Esophagus mucosa (tissue), 1 donor: ENCODE measurements at places on chromosomes 6 and 20.

DNA sequence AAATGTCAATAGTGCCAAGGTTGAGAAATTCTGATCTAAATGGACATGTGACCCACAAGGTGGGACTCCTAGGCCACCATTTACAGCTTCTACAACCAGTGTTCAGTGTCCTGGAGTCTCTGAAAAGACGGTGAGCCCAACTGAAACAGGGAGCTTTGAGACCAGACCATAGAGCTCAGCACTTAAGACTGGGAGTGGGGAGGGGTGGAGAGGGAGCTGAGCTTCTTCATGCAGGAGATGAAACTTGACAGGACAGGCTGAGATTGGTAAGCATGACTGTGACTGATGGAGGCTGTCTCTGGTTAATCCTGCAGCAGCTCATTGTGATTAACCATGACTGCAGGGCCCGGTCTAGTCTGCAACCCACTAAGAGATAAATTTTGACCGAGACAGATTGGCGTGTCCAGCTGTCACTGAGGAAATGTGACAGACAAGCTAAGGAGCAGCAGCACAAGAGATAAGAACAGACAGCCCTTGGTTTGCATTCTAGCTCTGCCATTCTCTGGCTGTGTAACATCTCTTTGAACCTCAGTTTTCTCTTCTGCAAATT, 1.4 kb upstream of the AAR2 start:
- ATAC-seq = peak; percentile 10

DNA sequence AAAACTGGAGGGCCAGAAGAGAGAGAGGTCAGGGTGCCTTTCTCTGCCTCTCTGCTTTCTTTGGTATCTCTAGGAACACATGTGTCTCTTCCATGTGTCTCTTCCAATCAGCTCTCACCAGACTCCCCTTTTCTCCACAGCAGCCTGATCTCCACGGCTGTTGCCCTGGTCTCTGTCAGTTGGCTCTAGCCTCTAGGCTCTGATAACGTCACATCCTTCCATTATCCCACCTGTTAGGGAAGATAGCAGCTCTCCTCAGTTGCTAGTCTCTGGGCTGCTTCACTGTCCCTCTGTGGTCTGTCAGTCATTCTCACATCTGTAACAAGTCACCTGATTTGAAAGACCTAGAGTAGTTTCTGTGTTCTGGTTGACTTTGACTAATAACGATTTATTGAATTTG, 80.2 kb downstream of the PLCB4 start:
- ATAC-seq = no peak

- ATAC-seq = no peak
Measured at GRCh38 chr6:117483645-117484016, 1.2 kb downstream of the DCBLD1 start.

- no peak for ATAC-seq
Measured at GRCh38 chr6:43517505-43518357, 842 bp downstream of the POLR1C start.

GRCh38 chr6:19757036-19757435, 80.1 kb upstream of the ID4 start:
- ATAC-seq = no peak

GRCh38 chr20:54335299-54335698, 127.4 kb downstream of the PFDN4 start:
- no peak for ATAC-seq

- no peak for ATAC-seq
Measured at GRCh38 chr6:170211404-170212025, 79.4 kb downstream of the DLL1 start.

GRCh38 chr6:106882601-106883518, 91.7 kb downstream of the CD24 start:
- peak; percentile 57 for ATAC-seq

- ATAC-seq = no peak
Measured at GRCh38 chr6:69735027-69735426, 61.8 kb downstream of the LMBRD1 start.

DNA sequence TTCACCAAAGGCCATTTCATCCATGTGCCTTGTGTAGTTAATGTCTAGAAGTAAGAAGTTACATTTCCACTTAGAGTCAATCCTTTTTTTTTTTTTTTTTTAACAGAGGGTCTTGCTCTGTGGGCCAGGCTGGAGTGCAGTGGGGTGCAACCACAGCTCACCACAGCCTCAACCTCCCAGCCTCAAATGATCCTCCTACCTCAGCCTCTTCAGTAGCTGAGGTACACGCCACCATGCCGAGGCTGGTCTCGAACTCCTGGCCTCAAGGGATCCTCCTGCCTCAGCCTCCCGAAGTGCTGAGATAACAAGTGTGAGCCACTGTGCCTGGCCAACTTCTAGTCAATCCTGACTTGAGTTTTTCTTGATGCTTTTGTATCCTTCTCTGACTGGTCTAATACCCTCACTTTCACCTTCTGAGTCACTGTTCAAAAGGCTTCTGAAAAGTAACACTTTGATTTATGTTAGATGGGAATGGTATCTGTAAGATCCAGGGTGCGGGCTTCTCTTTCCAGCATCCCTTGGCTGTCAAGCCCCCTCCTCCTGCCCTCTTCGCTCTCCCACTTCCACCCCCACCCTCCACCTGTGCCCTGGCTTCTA, 22.1 kb downstream of the TRAM2 start:
- no peak for ATAC-seq

- ATAC-seq = peak; percentile 96
Measured at GRCh38 chr20:17594443-17594842, 24.6 kb downstream of the DSTN start.

DNA sequence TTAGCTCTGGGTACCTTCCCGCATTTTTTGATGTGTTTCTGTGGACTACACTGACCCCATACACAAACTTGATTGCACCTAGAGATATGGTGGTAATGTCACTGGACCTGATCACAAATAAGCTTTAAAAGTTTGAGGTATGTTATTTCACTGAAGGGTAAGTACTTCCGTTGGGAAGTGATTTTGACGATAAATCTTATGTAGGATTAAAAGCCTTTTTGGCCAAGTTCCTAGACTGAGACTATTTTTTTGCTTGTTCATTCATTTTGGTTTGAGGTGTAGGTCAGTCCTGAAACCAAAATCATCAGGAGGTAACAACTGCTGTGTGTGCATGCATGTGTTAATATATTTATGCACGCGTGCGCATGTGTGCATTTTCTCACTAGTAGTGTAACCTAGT, 336.3 kb downstream of the TFAP2A start:
- no peak for ATAC-seq

- ATAC-seq = no peak
Measured at GRCh38 chr6:170490259-170490658, 62.8 kb downstream of the PSMB1 start.

- no peak for ATAC-seq
Measured at GRCh38 chr6:93701526-93701925, 282.2 kb upstream of the EPHA7 start.

GRCh38 chr6:36933102-36933501, 21.4 kb upstream of the PI16 start:
- no peak for ATAC-seq

DNA sequence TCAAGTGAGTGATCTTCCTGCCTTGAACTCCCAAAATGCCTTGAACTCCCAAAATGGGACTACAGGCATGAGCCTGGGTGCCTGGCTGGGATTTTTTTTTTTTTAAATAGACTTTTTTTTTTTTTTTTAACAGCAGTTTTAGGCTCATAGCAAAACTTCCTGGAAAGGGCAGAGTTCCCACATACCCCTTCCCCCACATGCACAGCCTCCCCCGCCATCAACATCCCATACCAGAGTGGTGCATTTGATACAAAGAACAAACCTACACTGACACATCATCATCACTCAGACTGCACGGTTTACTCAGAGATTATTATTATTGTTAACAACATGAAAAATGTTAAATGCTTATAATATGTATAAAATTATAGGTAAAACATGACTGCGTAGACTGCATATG, 26.0 kb downstream of the UQCC1 start:
- no peak for ATAC-seq

GRCh38 chr6:118187568-118188164, 280.6 kb downstream of the SLC35F1 start:
- no peak for ATAC-seq

GRCh38 chr20:24972341-24972740, 20.2 kb downstream of the APMAP start:
- ATAC-seq = no peak

GRCh38 chr6:56905378-56905777, 49.5 kb upstream of the BEND6 start:
- ATAC-seq = no peak

DNA sequence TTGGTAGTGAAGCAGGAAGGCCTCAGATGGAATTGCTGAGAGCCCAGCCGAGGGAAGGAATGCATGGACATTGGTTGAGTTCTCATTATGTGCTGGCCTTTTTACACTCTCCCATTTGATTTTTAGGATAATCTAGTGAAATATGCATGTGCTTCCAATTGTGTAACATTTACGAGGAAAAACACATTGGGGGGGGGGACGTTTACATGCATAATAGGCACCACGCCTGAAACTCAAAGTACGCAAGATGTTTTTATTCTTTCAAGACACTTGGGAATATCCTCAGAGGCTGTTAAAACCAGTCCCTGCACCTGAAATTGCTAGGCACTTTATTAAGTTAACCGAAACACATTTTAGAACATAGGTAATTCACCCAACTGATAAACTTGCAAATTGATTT, 118.5 kb upstream of the CDH4 start:
- no peak for ATAC-seq

DNA sequence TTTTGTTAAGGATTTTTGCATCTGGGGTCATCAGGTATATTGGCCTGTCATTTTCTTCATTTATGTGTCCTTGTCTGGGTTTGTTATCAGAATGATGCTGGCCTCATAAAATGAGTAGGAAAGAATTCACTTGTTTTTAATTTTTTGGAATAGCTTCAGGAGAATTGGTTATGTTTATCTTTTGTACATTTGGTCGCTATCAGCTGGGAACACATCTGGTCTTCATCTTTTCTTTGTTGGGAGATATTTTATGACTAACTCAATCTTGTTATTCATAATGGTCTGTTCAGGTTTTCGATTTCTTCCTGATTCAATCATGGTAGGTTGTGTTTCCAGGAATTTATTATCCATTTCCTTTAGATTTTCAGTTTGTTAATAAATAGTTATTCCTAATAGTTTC, 207.5 kb upstream of the ASCC3 start:
- ATAC-seq = no peak

- no peak for ATAC-seq
Measured at GRCh38 chr6:26235302-26235670, 129.7 kb upstream of the BTN3A2 start.

- peak; percentile 83 for ATAC-seq
Measured at GRCh38 chr6:136113736-136114173, 136.4 kb downstream of the MTFR2 start.

GRCh38 chr6:100304575-100304974, 160.1 kb downstream of the SIM1 start:
- no peak for ATAC-seq

GRCh38 chr6:101878554-101879276, 485.2 kb downstream of the GRIK2 start:
- ATAC-seq = no peak

DNA sequence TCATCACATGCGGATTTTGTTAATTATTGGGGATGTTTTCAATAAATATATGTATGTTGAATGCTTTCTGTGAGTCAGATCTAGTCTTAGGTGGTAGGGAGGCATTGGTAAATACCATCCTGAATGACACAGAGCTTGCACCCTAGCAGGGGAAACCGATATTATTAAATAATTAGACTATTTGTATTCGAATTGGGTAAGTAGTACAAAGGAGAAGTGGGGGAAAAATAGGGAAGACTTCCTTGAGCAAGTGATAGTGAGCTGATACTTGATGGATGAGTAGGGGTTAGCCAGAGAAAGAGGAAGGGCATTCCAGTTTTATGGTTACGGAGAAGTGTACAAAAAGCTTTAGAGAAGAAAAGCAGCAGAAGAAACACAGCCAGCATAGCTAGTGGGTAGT, 1.5 kb downstream of the RIOK1 start:
- ATAC-seq = no peak

DNA sequence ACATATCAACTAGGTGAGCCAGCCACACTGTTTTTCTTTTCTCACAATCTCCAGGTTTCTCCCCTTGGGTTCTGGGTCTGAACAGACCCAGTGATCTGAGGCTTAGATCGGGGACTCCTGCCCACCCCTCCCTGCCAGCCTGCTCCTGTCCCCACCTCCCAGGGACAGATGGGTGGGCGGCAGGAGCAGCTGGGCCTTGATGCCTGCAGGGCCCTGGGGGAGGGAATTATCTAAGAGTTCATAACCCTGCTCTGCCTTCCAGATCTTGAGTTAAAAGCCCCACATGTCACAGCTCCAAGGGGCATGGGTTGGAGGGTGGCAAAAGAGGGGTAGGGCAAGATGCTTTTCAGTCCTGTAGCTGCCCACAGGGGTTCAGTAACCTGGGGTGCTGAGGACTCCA, 5.2 kb upstream of the XKR7 start:
- ATAC-seq = no peak

DNA sequence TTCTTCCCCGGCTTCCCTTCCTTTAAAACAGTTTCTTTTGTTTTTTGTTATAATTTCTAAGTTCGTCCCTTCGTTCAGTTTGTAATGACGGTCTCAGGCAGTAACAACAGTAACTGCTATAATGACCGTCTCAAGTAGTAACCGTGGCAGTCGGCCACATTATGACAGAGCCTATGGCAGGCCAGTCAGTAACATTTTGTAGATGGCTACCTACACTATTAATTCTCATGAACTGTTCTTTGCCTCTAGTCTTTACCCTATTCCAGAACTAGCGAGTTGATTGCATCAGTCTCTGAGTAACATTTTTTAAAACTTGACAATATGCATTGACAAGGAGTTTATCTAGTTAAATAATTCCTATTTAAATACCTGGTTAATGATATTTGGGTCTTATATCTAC, 43.0 kb upstream of the ADGRG6 start:
- no peak for ATAC-seq

DNA sequence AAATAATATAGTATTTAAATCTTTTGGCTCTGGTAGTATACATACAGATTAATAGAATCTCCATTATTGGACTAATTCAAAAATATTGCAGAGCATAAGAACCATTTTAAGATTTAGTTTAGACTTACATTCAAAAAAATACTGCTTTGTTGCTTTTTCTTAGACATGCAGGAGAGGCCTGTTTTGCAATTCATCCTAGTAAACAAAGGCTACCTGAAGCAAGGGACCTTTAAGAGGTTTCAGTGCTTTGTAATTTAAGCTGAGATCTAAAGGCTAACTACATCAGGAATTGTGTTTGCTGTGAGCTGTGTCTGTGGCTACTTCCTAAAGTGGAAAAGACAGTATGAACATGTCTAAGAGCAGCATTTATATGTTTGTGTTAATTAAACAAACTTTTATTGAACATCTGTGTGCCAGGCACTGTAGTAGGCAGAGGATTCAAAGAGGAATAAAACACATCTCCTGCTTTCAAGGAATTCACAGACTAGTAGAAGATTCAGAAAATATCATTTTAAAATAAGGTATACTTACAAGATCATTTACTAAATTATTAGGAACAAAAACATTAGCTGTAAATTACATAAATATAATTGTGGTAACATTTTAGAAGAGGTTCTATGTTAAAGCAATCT, 29.1 kb upstream of the CALHM6 start:
- ATAC-seq = no peak

GRCh38 chr6:28606424-28607391, 81.0 kb downstream of the GPX5 start:
- ATAC-seq = peak; percentile 84

DNA sequence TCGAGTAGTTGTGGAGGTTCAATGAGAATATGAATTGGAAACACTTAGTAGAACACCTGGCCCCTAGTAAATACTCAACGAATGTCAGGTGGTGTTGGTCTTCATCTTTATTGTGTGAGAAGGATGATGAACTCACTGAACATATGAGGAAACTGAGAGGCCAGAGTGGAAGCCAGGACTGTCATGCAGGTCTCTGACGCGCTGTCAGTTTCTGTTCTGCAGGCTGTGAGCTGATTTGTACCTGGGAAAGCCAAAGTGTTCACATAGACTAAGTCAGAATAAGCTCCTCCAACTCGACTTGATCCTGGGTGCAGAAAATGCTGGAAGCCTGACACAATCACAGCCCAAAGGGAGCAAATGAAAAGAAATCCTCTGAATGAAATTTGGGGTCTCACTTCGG, 222.2 kb downstream of the LY86 start:
- peak; percentile 41 for ATAC-seq
